Stimulated activated CD8-positive, alpha-beta memory T cell treated with anti-CD3 and anti-CD28 coated beads, Interleukin-2, amount 100 ng/mL, for 1 hour (primary cell): ENCODE measurements at places on chromosomes 5 and 9.

DNA sequence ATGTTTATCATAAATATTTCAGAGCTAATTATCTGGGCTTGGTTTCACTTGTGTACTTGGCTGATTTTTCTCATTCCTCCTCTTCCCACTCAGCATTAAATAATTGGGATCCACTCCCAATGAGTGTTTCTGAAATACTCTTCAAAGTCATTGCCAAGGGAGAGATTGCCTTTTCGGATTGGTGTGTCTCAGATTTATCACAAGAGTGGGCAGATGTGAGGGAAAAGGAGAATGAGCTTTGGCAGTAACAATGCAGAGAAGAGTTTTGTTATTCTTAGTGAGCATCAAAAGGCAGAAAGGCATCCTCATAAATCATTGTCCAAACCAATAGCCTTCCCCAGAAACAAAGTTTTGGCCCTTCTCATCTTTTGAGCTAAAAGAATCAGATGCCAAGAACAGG lies 79.2 kb downstream of the SEMA5A start:
- DNase-seq: no peak

- DNase-seq: no peak
Observed at GRCh38 chr5:172835290-172835993, 1.4 kb downstream of the ERGIC1 start.

DNA sequence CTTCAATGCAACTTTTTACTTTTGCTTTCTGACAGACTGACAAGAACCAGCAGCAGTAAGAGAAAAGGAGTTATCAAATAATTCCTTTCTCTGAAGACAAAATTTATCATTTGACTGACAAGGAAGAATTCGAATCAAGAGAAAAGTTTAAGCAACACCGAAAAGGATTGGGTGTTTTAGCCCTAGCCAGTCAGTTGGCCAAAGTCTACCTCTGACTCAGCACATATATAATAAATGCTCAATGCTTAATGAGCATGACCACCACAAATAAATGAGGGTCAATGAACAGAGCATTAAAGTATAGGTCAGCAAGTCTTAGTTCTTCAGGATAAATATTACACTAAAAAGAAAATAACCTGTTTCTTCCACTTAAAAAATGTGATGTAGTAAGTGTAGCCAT lies 1603.5 kb upstream of the C9orf72 start:
- DNase-seq: no peak

- no peak for DNase-seq
Observed at GRCh38 chr5:43256261-43256966, 56.8 kb downstream of the HMGCS1 start.

GRCh38 chr9:36971935-36972488 lies 62.1 kb downstream of the PAX5 start:
- no peak for DNase-seq

GRCh38 chr5:150612405-150612804 lies 28.1 kb upstream of the SYNPO start:
- DNase-seq: no peak

GRCh38 chr9:111630182-111630963 lies 761 bp upstream of the DNAJC25 start:
- DNase-seq: no peak
